ENCODE measurements at places on chromosomes 12 and 14. TPM values are rescaled to one million over a fixed set of nuclear protein-coding genes. Genes with fewer than 3 reads are reported as not detected.

Gene AQP2
- total RNA-seq, result not detected

Gene AMHR2
- total RNA-seq, result 0.35 TPM

Gene REP15
- 0.80 TPM for total RNA-seq

Gene HCAR3
- not detected for total RNA-seq

Gene TAS2R9
- total RNA-seq, result not detected

Gene MYO1H
- total RNA-seq, result not detected

Gene PRIMA1
- 4.5 TPM for total RNA-seq

Gene RNASE4
- total RNA-seq, result 0.38 TPM

Gene OR6C2
- total RNA-seq, result not detected

Gene ITPR2
- 48.4 TPM for total RNA-seq

Gene TMEM30B
- 11.0 TPM for total RNA-seq

Gene PUS7L
- total RNA-seq, result 23.2 TPM

Gene KRT8
- 290 TPM for total RNA-seq

Gene TMBIM6
- total RNA-seq, result 413 TPM
